ENCODE measurements at places on chromosomes 11 and 22.

DNA sequence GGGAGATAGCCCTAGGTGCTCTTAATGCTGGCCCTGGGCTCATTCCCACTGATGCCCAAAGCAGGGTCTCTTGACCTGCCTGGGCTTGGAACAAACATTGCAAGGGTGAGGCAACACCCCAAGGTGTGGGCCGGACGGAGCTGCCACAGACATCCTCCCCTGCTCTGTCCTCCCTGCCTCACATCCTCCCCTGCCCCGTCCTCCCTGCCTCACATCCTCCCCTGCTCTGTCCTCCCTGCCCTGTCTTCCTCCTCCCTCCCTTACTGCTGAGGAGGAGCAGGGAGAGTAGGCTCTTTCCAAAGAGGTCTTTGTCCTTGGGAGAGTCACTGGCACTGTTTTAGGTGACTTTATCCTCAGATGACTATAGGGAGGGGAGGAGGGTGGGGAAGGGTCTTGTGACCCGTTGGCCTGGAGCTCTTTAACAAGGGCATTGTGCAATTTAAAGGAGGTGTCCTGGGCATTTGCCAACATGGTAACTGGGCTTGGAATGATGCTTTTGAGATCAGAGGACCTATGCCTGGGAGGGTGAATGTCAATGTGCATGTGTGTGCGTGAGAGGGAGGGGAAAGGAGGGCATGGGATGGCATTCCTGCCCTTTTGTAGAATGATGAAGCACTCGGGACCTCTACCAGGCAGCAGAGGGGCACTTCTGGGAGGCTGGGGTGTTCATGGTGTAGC, 700 bp downstream of the FAM180B start:
- H3K4me1 ChIP-seq, result no peaks in the 10 kb centered on the region
- DNase-seq, result no peak
- H3K4me3 ChIP-seq, result no peak overlapping the region
- peaks cover 9% of the 10 kb centered on the region for H3K27me3 ChIP-seq
- H3K36me3 ChIP-seq, result peaks cover 22% of the 10 kb centered on the region
- no peak overlapping the region for H3K27ac ChIP-seq

DNA sequence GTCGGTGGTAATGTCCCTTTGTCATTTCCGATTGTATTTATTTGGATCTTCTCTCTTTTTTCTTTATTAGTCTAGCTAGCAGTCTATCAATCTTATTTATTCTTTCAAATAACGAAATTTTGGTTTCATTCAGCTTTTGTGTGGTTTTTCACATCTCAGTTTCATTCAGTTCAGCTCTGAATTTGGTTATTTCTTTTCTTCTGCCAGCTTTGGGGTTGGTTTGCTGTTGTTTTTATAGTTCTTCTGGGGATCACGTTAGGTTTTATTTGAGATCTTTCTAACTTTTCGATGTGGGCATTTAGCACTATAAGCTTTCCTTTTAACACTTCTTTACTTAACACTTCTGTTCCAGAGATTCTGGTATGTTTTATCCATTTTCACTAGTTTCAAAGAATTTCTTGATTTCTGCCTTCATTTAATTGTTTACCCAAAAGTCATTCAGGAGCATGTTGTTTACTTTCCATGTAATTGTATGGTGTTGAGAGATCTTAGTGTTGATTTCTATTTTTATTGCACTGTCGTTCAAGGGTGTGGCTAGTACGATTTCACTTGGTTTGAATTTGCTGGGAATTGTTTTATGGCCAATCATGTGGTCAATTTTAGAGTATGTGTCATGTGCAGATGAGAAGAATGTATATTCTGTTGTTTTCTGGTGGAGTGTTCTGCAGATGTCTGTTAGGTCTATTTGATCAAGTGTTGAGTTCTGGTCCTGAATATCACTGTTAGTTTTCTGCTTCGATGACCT, 7.7 kb upstream of the SCGB1D1 start:
- no peak overlapping the region for H3K4me3 ChIP-seq
- no peak for DNase-seq
- H3K27ac ChIP-seq, result no peak overlapping the region
- H3K4me1 ChIP-seq, result no peaks in the 10 kb centered on the region
- H3K27me3 ChIP-seq, result peaks cover 49% of the 10 kb centered on the region

DNA sequence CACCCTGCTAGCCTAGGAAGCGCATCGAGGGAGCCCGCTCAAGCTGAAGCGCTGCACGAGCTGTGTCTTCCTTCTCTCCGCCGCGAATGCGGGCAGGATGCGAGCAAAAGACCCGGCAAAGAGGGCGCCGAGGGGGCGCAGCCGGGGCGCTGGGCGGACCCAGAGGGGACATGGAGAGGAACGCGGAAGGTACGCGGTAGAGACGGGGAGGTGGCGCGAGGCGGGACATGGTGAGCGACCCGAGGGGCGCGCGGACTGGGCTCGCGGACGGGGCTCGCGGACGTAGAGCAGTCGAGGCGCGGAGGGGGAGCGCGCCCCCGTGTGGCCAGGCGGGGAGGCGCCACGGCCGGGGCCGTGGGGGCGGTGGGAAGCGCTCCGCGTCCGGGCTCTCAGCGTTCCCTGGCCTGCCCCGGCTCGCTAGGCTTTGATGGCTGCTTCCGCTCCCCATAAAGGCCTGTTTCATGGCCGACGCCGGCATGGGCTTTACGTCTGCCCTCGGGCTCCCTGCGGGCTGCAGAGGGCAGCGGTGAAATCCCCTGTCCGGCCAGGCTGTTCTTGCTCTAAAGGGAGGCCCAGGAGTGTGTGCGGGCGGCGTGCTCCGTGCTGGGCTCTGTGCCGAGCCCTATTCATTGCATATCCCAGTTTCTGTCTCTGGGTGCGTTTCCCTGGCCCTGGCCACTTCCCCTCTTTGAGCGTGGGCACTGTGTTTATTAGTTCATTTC, 31.2 kb upstream of the TRIM29 start:
- DNase-seq, result no peak
- no peaks in the 10 kb centered on the region for H3K36me3 ChIP-seq

DNA sequence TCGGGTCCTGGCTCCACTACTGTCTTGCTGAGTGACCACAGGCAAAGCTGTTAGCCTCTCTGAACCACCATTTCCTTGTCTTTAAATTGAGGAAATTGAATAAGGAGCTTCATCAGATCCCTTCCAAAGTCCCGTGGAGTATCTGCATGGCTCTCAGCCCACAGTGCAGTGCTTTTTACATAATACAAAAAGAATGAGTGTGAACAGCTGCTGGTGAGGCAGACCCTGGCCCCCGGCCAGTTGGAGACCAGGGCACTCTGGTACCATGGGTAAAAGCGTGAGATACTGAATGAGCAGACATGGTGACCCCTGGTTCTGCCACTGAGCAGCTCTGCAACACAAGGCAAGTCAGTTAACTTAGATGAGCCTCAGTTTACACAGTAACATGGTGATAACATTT, 86.8 kb downstream of the GALNT18 start:
- no peak overlapping the region for H3K4me3 ChIP-seq
- H3K36me3 ChIP-seq, result no peaks in the 10 kb centered on the region
- no peak for DNase-seq
- H3K27ac ChIP-seq, result no peak overlapping the region
- H3K4me1 ChIP-seq, result no peaks in the 10 kb centered on the region
- no peaks in the 10 kb centered on the region for H3K27me3 ChIP-seq

GRCh38 chr11:62130283-62131169, 6.7 kb downstream of the INCENP start:
- no peak overlapping the region for H3K27ac ChIP-seq
- peaks cover 5% of the 10 kb centered on the region for H3K4me1 ChIP-seq
- no peaks in the 10 kb centered on the region for H3K27me3 ChIP-seq
- DNase-seq, result no peak
- H3K4me3 ChIP-seq, result no peak overlapping the region

GRCh38 chr11:17923217-17923616, 89.6 kb downstream of the SERGEF start:
- H3K36me3 ChIP-seq, result no peaks in the 10 kb centered on the region
- no peak overlapping the region for H3K4me3 ChIP-seq
- no peaks in the 10 kb centered on the region for H3K4me1 ChIP-seq

DNA sequence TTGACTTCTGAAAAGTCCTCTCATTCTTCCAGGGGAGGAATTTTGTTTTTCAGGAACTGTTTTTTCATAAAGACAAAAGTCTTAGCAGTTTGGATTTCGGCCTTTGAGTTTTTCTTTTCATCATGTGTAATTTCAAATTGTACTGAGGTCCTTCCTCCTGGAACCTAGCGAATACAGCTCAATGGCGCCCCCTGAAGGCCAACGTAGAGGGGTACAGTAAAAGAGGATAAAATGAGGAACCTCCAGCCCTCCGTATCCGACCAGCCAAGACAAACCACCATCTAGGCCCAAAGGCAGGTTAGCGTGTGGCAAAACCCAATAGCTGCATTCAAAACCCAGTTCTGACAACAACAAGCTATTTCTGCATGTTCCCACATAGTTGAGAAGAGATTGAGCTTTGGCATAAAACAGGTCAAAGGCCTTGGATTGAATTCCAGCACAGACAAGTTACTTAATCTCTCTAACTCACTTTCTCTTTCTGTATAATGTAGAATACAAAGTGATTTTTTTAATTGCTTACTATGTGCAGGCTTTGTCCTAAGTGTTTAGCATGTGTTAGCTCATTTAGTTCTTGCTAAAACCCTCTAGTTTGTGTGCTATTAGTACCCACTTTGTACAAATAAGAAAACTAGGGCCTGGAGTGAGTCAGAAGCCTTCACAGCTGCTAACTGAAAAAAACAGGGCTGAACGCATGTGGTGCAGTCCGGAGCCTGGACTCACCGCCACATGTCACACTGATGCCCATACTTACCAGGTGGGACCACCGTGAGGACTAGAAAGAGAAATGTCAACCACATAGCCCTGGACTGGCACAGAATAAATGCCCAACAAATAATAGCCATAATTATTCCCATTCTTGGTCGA, 43.2 kb upstream of the ETS1 start:
- H3K4me1 ChIP-seq, result no peaks in the 10 kb centered on the region
- DNase-seq, result no peak
- H3K27me3 ChIP-seq, result no peaks in the 10 kb centered on the region
- no peak overlapping the region for H3K4me3 ChIP-seq

GRCh38 chr11:121508449-121508848, 55.7 kb upstream of the SORL1-AS1 start:
- no peaks in the 10 kb centered on the region for H3K27me3 ChIP-seq
- H3K4me3 ChIP-seq, result no peak overlapping the region
- H3K36me3 ChIP-seq, result peaks cover 4% of the 10 kb centered on the region

- no peak for DNase-seq
- H3K27me3 ChIP-seq, result no peaks in the 10 kb centered on the region
- no peak overlapping the region for H3K27ac ChIP-seq
- H3K36me3 ChIP-seq, result no peaks in the 10 kb centered on the region
Measured at GRCh38 chr22:26995235-26995634, 337.8 kb downstream of the MIAT start.

DNA sequence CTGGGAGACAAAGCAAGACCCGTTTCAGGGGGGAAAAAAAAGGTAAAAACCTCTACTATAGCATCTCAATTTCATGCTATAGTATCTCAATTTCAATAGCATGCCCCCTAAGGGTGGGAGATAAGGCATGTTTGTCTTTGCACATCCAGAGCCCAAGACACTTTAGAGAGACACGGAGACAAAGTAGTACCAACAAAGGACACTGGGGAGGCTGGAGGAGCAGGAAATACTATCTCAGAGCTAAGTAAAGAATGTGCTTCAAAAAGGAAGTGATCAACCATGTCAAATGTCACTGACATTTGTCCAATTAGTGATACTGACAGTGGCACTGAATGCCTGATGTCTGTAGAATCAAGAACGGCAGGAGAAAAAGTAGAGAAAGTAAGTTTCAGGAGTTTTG, 68.6 kb downstream of the RRAS2 start:
- no peaks in the 10 kb centered on the region for H3K27me3 ChIP-seq
- H3K4me1 ChIP-seq, result peaks cover 6% of the 10 kb centered on the region
- DNase-seq, result no peak
- no peak overlapping the region for H3K27ac ChIP-seq
- H3K4me3 ChIP-seq, result no peak overlapping the region
- peaks cover 60% of the 10 kb centered on the region for H3K36me3 ChIP-seq

- H3K4me1 ChIP-seq, result peaks cover 10% of the 10 kb centered on the region
- no peak for DNase-seq
- no peak overlapping the region for H3K4me3 ChIP-seq
- no peaks in the 10 kb centered on the region for H3K36me3 ChIP-seq
- no peaks in the 10 kb centered on the region for H3K27me3 ChIP-seq
Measured at GRCh38 chr11:29095821-29096220, 921.0 kb downstream of the KCNA4 start.

- peaks cover 10% of the 10 kb centered on the region for H3K36me3 ChIP-seq
- no peak for DNase-seq
- H3K27ac ChIP-seq, result no peak overlapping the region
- peaks cover 12% of the 10 kb centered on the region for H3K4me1 ChIP-seq
- no peak overlapping the region for H3K4me3 ChIP-seq
- no peaks in the 10 kb centered on the region for H3K27me3 ChIP-seq
Measured at GRCh38 chr22:29041408-29041807, 20.2 kb downstream of the C22orf31 start.

DNA sequence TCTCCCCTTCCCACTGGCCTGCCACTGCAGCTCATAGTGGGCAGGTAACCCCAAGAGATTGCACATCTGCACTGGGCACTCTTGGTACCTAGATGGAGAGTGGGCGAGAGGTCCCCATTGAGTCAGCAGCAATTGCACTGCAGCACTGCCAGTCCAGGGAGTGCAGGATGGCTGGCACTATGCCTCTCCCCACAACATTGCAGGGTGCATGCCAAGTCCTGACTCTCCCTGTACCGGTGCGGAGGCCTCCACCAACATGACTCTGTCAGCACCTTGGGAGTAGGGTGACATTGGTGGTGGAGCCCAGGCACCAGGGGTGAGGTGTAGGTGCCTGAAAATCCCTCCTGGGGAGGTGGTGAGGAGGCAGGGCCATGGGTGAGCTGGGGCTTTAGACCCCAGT, 82.2 kb downstream of the TRAF6 start:
- no peak overlapping the region for H3K27ac ChIP-seq
- H3K27me3 ChIP-seq, result no peaks in the 10 kb centered on the region
- no peak for DNase-seq
- peaks cover 17% of the 10 kb centered on the region for H3K4me1 ChIP-seq
- H3K4me3 ChIP-seq, result no peak overlapping the region

DNA sequence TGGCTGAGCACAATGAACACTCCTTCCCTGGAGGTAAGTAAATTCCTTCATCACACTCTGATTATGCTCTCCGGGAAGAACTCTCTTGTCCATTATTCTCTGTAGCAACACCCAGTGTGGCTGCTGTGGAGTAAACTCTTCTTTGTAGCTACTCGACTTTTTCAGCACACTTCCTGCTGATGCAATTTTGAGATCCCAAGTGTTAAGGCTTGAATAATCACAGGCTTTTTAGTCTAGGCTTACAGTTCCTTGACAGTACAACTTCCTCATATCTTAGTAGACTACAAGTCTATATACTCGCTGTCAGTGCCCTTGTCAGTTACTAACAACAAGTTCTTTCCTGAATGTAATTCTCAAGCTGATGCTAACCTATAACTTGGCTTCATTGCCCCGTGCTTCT, 301.8 kb upstream of the API5 start:
- no peak for DNase-seq
- H3K36me3 ChIP-seq, result no peaks in the 10 kb centered on the region
- H3K27me3 ChIP-seq, result no peaks in the 10 kb centered on the region

Measured in RWPE2 (cell line).